Pancreas (tissue), 10 donors: ENCODE measurements at places on chromosomes 16 and 17. TPM values are rescaled to one million over a fixed set of nuclear protein-coding genes. Genes with fewer than 3 reads are reported as not detected.

DNA sequence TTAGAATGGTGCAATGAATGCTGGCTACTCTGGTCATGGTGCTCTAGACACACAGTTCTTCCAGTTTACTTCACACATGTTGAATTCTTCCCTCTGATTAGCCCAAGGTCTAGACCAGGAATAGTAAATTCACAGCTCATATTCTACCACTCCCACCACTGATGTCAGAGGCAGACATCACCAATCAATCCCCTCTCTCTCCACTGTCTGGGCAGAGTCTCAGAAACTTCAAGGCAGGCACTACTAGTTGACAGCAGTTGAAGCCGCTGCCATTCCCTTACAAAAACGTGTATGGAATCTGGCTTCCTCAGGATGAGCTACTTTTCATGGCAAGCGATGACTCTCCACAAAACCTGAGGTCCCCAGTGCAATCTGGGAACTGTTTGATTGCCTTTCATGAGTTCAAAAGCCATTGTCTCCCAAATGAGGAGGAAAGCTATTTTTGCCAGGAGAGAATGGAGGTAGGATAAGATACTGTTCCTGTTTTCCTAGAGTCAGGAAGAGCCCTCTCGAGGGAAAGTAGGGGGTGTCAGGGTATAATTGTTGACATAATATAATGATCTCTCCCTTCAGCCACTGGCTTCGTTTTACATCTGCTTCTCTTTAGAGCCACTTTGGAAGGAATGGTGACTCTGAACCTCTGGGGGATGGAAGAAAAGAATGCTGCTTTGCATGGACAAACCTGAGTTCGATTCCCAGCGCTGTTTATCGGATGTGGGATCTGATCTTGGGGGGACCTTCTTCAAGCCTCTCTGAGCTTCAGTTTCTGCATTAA, 90.0 kb downstream of the FOXL1 start:
- DNase-seq: no peak

GRCh38 chr16:57194512-57194911, 8.4 kb downstream of the RSPRY1 start:
- DNase-seq: no peak

DNA sequence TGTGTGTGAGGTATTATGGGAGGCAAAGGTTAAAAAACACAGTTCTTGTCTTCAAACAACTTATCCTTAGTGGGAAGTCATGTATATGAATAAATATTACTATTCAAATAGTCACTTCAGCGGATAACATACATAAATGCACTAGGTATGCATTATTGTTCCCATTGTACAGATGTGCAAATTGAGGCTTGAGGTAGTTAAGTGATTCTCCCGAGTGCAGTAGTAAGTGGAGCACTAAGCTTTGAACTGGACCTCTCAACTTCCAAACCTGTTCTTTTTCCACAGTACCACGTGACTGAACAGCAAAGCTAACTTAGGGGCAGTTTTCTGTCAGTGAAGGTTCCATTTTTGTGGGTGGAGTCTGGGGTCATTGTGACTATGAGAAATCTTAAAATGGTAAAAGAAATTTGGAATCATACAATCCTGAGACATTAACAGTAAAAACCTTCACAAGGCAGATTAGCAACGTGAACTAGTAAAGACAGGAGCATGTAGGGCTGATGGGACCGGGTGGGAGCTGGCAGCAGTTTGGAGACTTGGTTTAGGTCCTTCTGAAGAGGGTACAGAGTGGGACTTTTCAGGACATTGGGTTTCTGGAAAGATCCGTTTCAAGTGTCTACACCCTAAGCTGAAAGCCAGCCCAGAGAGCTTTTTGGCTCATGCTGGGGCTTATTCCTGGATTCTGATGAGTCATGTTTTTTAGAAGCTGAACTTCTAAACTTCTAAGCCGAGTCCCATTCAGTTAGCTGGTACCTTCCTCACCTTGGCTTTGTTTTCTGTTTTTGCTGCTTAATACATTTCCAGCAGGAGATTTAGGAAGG, 204.9 kb downstream of the PRKCA start:
- no peak for DNase-seq

OTOP3 gene
- 0.43 TPM for total RNA-seq

PRKCA gene
- total RNA-seq: 8.9 TPM

CASKIN2 gene
- 12.2 TPM for total RNA-seq

GRCh38 chr17:47731396-47731795, 1.6 kb upstream of the TBX21 start:
- no peak for DNase-seq
